CD4-positive, alpha-beta T cell treated with Interleukin-4 for 1 hour (primary cell): ENCODE measurements at places on chromosomes 16 and 17.

- DNase-seq = no peak
Measured at GRCh38 chr17:2598166-2598565, 4.7 kb downstream of the PAFAH1B1 start.

DNA sequence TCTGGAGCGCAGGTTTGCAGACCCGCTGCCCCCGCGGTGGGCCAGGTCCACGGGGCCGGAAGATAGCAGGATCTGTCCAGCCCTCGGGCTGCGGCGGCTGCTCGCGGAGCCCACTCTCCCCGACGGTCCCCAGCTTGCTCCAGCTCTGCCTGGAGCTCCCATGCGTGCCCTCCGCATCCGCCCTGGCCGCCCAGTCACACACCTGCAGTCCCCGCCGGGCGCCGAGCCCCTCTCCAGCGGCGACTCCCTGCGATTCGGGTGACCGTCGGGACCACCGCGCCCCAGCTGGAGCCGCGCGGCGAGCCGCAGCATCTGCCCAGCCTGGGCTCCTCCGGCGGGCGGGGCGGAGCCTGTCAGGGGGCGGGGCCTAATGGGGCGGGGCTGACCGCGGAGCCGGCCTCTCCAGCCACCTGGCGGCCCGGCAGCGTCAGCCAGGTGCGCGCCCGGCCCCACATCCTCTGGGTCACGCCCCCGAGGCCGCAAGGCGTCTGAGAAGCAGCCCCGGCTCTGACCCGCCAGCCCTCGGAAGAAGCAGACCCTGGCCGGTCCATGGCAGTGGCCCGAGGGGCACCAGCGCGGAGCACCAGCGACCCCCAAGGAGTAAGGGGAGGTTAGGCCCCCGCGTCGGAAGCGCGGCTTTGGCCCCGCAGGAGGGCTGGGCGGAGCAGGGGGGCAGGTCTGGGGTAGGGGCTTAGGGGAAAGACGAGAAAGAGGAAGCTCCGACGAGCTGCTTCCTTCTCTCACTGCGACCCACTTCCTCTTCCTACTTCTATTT is at the start of gene PIK3R5:
TSS of gene PIK3R5 (minus strand) at position 314 of the 775 bp plus-strand sequence. CDS start 54,213 bp downstream, outside the sequence.
- DNase-seq = peak; percentile 89

GRCh38 chr17:72476575-72476986 is 355.8 kb downstream of the SOX9 start:
- no peak for DNase-seq

DNA sequence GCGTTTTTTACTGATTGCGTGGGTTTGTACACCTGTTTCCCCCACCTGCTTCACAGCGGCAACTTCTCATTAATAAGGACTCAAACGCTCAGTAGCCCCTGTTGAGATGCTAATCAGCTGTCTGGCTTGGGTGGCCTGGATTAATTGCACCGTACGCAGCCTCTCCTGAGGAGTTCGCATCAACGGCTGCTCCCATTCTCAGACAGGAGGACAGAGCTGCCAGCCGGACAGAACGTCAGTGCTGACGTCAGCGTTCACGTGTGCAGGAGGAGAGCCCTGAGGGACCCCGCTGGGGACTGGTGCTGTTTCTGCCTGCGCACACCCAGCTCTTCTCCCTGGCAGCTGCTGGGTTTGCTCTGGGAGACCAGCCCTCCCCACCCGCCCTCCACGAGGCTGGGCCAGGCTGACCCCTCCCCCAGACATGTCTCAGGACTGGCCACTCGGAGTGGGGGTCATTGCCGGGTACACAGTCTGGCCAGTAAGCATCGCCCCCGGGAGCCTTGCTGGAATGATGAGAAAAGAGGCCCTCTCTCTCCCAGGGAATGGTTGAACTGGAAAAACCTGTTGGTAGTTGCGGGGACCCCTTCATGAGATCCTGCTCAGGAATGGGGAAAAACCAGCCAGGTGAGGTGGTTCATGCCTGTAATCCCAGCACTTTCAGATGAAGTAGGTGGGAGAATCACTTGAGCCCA is 5.7 kb upstream of the BANP start:
- peak; percentile 30 for DNase-seq

DNA sequence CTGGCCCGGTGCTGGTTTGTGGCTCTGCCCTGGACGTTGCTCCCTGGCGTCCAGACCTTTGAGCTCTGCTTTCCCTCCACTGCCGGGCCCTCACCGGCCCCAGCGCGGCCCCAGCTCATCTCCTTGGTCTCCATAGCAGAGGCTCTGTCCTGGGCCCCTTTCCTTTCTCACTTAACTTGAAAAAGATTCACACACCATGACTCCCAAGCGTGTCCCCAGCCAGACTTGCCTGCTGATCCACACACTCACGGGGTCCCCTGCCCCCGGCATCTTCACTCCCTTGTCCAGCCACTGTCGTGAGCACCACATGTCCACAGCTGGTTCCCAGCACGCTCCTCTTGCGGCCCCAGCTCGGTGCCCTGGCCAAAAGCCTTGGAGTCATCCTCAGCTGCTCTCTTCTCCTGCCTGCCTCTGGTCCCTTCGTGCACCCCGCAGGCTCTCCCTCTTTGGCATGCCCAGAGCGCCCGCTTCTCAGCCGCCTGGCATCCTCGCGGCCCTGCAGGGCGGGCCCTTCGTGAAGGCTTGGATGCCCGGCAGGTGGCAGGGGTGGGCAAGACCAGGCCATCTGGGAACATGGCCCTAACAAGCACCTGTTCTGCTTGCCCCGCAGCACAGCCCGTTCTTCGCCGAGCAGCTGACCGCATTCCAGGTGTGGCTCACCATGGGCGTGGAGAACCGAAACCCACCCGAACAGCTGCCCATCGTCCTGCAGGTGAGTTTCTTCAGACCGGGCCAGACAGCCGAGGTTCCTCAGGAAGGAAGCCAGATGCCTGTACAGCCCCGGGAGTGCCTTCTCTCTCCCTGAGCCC is 145.6 kb upstream of the CHMP6 start:
- DNase-seq = no peak

DNA sequence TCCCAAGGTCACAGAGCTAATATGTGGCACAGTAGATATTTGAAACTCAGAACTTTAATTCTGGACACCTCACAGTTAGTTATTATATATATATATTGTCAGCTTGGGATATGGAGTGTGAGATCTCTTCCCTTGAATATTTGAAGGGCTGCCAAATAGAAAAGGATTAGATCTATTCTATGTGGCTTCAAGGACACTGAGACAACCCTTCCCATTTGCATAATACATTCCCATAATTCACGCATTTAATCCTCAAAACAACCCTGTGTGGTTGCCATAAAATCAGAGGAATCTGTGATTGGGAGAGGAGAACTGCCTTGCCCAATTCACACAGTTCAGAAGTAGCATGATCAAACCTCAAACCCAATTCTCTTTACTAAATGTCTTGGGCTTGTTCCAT is 365.8 kb upstream of the DYNLRB2 start:
- DNase-seq = no peak

DNA sequence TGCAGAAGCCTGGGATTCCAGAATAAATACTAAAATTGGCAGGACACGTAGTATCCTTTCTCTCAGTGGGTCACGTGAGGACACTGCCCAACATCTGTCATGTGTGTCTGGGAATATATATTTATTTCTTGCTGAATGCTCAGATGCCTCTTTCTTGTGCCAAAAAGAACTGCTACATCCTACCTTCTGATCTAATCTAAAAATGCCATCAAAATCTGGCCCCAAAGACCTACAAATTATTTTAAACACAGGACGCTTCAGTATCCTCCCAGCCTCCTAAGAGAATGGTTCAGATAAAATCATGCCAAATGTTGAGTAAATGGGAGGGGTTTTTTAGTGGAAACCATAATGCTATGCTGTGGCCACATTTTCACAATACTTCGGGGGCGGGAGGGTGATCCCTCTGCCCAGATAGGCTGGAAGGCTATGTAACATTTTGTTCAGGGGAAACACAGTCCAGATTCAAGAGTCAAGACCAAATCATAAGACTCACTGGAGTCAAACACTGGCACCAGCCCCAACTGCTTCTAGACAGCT is 22.9 kb upstream of the CORO6 start:
- DNase-seq = no peak

DNA sequence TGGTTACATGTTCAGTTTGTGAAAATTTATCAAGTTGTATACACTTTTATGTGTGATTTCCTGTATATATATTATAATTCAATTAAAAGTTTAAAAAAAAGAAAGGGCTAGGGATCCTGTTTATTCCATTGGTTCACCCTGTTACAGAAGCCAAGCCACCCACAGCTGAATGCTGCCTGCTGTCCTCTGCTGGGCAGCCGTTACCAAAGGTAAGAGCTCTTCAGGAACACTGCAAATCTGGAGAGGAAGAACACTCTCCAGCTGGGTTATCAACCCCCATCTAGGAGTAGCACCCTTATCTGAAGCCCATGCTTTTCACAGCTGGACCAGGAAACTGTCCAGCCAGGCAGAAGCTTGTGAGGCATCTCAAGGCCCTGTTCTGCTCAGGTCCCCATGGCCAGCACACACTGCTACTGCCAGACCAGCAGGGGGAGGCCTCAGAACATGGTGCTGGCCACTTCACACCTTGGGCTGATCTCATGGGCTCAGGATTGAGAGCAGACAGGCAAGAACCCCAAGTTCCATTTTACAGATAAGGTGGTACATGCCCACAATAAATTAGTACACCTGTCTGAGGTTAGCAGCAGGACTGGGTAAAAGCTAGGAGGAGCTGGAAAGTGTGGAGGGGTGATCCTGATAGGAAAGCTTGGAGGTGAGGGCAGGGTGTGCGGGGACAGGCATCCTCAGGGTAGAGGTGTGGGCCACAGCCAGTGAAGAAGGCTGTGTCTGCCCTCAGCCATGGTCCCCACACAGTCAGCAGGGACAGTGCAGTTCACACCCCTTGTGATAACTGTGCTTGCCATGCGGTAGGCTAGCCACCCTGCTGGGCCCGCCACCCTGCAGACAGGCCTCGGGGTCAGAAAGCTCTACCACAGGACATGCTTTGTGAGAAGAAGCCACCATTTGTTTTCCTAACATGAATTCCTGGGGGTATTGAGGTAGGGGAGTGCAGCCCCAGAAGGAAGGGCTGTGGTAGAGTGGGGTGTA is 54.3 kb upstream of the SREBF1 start:
- peak; percentile 48 for DNase-seq

- DNase-seq = peak; percentile 56
Measured at GRCh38 chr16:22353191-22353919, 21.1 kb downstream of the CDR2 start.

DNA sequence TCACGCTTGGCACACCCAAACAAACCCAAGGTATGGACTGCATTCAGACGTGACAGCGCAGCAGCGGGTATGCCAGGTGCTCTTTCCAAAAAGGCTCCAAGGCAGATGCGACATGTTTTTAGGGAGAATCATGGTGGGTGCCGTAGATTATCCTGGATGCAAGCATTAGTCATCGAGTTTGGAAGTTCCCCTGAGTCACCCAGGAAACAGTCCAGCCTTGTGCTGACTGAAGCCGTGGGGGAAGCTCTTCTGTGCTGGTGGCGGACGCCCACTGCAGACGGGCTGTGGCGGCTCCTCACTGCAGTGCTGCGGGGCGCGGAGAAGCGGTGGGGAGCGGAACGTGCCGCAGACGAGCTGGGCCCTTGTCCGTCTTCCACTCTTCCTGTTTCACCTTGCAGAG is 13.9 kb downstream of the JPT2 start:
- no peak for DNase-seq

DNA sequence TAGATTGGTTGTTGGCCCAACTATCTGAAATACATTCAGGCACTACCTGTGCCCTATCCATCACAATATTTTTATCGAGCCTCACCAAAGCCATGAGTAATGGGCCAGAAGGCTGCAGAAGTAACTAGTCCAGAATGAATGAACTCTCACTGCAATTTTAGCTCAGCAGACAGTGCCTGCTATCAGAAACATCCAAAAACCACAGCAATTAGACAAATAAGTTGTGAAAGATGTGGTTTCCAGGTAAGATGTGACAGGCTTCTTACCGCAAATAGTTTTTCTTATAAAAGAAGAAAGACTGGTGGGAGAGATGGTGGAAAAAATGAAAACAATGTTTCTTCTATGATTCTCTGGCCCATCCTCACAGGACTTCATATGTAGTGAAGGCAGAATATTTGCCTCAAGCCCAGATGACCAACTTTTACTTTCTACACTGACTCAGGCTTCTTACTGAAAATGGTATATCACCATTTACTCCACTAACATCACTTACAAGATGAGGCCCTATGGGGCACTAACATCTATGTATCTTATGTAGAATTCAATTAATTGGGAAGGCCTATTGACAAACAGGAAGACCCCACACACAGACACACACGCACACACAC is 9.8 kb upstream of the RFFL start:
- no peak for DNase-seq

GRCh38 chr16:57994778-57995177 is 5.7 kb downstream of the ZNF319 start:
- DNase-seq = peak; percentile 59

DNA sequence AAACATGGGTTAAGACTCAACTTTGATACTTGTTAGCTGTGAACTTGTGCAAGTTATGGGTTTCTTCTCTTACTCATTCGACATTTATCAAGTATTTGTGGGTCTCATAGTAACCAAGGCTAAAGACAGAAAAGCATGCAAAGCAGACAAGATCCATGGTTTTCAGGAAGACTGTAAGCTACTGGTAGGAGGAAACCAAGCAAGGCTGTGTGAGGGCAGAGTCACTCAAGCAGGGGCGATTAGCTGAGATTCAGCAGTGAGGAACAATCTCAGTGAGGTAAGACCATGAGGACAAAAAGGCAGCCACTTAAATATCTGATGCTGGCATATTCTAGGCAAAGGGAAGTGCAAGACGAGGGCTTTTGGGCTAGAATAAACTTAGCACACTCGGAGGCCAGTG is 29.5 kb downstream of the MBTD1 start:
- no peak for DNase-seq

DNA sequence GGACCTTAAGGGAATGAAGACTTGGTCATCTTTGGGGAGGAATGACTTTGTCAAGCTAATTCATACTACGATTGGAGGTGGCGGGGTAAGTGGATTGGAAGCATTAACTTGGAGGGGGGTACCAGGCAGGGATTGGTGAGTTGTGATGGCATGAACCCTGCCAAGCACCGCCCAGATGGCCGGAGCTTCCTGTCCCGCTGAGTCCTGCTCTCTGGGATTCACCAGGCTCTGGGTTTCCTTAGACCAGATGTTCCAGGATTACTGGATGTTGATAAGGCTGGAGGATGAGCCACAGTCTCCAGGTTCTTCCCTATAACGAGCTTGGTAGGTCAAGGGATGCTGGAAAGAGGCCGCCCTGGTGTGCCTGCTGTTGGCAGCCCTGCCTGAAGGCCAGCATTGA is 154.9 kb downstream of the SDK2 start:
- no peak for DNase-seq

DNA sequence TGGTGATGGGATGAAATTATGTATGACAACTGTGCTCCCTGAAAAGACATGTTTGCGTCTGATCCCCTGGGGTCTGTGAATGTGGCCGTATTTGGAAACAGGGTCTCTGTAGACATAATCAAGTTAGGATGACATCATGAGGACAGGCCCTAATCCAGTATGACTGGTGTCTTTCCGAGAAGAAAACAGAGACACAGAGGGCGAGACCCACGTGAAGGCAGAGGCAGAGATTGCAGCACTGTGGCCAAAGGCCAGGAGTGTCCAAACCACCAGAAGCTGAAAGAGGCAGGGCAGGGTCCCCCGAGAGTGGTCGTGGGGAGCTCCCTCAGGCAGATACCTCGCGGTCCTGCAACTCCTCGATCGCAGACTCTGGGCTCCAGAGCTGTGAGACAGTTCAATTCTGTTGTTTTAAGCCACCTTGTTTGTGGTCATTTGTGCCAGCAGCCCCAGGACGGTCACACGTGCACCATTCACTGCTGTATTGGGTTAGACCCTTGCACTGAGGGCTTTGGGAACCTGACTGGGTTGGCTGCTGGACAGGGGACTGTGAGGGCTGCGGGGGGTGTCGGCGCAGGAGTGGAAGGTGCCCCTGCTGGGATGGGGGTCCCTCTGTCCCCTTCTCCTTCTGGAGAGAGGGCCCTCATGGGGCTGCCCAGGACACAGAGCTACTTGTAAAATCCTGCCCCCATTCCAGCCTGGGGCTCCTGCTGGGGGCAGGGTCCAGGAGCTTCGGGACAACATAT is 27.7 kb downstream of the METRNL start:
- no peak for DNase-seq
